Stimulated activated CD4-positive, alpha-beta T cell treated with anti-CD3 and anti-CD28 coated beads, Interleukin-1b, Interleukin-23, amount 100 ng/mL, for 24 hours (primary cell): ENCODE measurements at places on chromosomes 5 and 9.

GRCh38 chr9:136484153-136485048 lies 1.6 kb upstream of the SEC16A start:
- DNase-seq, result no peak

DNA sequence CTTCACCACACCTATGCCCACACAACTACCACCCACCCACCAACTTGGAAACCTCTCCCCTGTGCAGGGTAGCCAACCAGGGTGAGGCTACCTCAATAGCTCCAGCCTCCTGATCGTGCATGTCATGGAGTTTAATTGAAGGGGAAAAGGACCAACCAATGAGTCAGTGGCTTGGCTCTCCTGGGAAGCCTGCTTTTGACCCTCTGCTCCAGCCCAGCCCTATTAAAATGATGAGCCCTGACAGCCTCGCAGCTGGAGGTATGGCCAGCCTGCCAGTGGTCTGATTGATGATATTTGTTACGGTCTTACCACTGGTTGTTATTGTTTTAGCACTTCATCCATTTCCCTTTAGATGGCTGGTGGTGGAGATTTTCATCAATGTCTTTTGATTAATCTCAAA lies 280.4 kb downstream of the SH3GL2 start:
- no peak for DNase-seq

DNA sequence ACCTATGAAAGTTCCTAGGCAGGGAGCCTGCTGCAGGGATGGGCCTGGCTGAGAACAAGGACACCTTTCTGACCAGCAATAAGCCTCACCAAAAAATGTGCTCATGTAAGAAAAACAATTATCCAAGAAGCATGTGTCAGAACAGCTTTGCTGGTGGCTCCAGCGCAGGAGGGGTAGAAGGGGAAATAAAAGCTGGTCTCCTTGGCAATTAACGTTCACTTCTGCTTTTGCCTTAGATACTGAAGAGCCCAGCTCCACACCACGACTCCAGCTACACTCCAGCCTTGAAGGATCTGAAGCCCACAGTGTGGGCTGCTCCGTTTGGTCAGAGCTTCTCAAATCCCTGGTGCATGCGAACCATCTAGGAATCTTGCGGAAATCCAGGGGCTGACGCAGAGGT lies 107.6 kb upstream of the PHYKPL start:
- no peak for DNase-seq

DNA sequence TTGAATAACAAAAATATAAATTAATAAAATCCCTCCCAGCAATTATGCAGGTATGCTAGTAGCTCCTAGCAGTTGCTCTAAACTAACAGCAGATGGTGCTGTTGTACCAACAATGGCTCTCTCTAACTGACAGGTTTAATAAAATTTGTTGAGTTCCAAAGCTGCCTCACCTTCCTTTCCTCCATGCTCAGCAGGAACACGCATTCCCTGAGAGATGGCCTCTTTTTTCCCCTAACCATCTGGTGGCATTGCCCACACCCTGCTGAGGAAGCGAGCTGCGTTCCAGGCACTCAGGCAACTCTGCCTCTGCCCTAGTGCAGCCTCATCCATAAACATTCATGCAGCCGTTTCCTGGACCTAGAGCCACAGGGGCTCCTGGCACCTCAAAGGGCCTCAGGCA lies 106.2 kb downstream of the KLHL3 start:
- no peak for DNase-seq
